ENCODE measurements at places on chromosomes 12 and 14.

DNA sequence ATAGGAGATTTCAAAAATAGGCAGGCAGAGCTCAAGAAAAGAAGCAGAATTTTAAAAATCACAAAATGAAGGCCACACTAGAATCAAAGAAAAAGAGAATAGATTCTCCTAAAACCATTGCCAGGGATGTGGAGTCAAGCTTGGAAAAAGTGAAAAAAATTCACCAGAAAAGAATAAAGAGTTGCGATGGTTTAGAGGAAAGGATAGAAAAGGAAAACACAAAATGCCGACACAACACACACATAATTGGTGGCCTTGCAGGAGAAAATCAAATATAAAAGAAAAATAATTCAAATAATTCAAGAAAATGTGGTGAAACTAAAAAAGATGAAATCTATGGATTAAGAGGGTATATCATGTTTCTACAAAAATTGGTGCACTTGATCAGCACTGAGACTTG is 181.6 kb upstream of the C14orf180 start:
- DNase-seq: no peak

- DNase-seq: no peak
Measured at GRCh38 chr12:122827258-122827657, 8.0 kb upstream of the HIP1R start.

- DNase-seq: no peak
Measured at GRCh38 chr14:49506650-49507049, 79.5 kb downstream of the RPS29 start.

- no peak for DNase-seq
Measured at GRCh38 chr12:20125276-20125798, 243.0 kb upstream of the PDE3A start.

GRCh38 chr12:30914986-30915591 is 11.5 kb upstream of the TSPAN11 start:
- DNase-seq: no peak

DNA sequence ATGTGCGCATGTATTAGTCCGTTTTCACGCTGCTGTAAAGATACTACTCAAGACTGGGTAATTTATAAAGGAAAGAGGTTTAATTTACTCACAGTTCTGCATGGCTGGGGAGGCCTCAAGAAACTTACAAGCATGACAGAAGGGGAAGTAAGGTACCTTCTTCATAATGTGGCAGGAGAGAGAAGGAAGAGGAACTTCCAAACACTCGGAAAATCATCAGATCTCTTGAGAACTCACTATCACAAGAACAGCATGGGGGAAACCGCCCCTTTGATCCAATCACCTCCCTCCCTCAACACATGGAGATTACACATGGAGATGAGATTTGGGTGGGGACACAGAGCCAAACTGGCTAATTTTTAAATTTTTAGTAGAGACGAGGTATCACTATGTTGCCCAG is 41.8 kb upstream of the SNX6 start:
- no peak for DNase-seq

DNA sequence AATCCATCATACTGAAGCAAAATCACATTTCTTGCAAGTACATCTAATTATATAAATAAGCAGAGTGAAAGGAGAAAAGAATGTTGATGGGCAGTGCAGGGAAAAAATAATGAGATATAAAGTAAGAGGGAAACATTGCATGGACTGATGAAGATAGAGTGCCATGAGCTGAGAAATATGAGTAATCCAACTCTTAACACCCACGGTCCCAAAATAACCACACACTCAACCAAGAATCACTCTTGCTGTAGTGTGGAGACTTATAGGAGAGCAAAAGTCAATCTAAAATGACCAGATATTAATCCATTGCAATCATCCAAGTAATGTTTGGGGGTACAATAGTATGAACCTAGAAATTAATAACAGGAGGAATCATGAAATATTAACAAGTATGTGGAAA is 40.2 kb downstream of the MYF5 start:
- DNase-seq: peak; percentile 24

DNA sequence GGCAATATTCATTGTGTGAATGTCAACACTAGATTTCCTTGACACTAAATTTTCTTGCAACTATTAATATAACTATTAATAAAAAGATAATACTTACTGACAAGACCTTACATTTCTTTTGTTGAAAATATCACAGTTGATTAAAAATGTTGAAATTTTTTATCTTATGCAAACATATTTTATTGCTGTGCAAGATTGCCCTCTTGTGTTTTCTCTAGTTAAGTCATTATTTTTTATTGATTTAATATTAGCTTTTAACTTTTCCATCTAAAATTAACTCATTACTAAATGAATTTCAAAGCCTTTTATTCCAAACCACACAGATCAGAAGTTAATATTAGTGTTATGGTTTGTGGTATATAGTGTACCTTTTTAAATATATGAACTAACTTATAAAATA is 11.7 kb upstream of the NAA30 start:
- DNase-seq: no peak

GRCh38 chr12:124481772-124482566 is 85.4 kb downstream of the NCOR2 start:
- DNase-seq: no peak

GRCh38 chr12:24591715-24592440 is 357.0 kb downstream of the BCAT1 start:
- no peak for DNase-seq

DNA sequence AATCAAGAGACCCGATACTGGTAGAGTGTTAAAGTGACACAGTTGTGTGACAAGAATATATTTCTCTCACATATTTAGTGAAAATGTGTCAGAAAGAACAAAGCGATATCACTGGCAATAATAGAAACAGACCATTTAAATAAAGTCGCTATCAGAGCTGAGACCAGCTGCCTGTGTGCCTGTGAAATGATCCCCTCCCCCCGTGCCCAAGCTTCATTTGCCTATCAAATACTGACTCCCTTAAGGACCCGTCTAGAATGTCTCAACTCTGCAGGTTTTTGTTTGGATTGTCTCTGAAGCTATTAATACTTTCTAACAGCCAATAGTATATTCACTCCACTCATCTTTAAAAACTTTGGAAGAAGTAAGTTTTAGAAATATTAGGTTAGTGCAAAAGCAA is 98.9 kb downstream of the EGLN3 start:
- DNase-seq: no peak

All from skeletal muscle cell (primary cell).